Mucosa of descending colon (tissue), 3 donors: ENCODE measurements at places on chromosomes 16 and 17.

DNA sequence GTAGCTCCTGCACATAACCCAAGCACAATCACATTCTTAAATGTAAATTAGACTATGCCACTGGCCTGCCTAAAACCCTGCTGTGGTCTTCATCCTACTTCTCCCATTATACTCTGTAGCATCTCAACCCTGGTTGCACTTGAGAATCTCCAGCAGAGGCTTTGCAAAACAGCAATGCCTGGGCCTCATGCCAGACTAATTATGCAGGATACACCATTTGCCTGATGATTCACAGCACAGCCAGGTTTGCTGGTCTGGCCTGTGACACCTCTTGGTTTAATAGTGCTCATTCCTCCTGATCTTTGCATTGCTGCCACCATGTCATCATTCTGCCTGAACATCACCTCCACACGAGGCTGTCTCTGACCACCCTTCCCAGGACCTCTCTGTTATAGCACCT is 491.9 kb upstream of the TOM1L1 start:
- no peak for DNase-seq

- DNase-seq, result no peak
Measured at GRCh38 chr17:67863624-67864247, 38.4 kb downstream of the BPTF start.

DNA sequence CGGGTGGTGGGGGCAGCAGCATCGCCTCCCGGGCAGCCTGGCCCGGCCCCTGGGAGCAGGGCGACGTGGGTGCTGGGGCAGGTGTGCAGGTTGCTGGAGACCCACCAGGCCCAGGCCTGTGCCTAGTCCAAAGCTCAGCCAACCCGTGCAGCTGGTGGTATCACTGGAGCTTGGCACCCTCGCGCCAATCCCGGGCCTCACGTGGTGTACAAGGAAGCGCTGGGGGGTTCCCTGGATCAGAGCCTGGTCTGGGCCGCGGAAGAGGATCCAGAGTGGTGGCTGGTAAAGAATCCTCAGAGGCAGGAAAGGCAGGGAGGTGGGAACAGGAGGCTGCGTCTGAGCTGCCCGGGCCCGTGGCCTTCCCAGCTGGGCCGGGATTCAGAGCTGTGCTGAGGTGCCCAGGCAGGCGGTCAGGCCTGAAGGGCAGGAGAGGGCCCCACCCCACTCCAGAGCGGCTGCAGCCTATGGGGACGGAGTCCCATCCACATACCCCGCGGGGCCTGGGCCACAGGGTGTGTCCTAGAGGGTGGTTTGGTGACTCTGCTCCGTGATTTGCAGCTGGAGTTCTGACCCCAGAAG is 36.2 kb downstream of the ZFPM1 start:
- DNase-seq, result no peak

DNA sequence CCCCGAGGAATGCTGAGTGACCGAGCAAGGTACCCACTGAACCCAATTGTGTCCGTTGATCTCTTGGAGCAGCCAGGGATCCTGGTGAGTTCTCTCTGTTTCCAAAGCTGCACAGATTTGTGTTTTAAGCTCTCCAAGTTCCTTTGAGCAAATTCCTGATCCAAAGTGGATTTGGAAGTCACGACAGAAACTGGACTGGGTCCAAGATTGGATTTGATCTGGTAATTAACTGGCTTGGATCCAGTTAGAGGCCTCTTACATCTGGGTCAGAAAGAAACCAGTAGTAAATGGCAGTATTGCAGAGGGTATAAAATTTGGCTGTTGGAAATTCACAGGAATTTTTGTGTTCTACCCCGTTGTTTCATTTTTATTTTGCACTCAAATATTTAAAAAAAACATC is 119.5 kb downstream of the PMP22 start:
- no peak for DNase-seq
